ENCODE measurements at places on chromosomes 4 and X.

GRCh38 chrX:74023203-74023602 lies 280.8 kb upstream of the ZCCHC13 start:
- DNase-seq, result no peak

DNA sequence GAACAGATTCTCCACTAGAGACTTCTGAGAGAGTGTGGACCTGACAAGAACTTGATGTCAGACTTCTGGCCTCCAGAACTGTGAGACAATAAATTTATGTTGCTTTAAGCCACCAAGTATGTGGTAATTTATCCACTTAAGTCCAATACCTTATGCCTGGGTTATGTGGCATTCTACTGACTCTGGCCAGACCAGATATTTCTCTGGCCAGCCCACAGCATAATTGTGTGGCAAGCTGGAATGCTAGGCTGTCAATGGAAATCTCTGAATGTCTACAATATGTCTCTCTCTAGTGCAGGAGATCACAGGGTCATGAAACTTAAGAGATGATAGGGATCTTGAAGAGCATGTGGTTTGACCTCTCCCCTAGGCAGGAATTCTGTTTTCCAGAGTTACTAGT lies 251.0 kb downstream of the ZNF674 start:
- DNase-seq, result no peak

GRCh38 chrX:47596256-47596655 lies 14.0 kb downstream of the TIMP1 start:
- no peak for DNase-seq

DNA sequence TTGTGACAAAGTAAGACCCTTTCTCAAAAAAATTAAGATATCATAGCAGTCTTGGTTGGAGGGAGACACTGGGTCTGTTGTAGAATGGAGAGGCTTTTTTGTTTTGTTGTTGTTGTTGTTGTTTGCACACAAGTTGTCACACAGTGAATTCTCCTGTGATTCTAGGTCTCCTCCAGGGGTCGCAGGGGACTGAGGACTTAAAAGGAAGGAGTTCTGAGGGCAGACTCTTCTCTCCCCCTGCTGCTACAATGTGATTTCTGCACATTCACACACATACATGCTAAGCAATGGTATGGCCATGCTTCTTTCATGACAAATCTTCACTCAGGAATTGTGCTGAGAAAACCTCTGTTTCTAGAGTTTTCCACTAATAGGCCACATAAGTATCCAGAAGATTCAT lies 71.1 kb downstream of the ZNF732 start:
- DNase-seq, result no peak

DNA sequence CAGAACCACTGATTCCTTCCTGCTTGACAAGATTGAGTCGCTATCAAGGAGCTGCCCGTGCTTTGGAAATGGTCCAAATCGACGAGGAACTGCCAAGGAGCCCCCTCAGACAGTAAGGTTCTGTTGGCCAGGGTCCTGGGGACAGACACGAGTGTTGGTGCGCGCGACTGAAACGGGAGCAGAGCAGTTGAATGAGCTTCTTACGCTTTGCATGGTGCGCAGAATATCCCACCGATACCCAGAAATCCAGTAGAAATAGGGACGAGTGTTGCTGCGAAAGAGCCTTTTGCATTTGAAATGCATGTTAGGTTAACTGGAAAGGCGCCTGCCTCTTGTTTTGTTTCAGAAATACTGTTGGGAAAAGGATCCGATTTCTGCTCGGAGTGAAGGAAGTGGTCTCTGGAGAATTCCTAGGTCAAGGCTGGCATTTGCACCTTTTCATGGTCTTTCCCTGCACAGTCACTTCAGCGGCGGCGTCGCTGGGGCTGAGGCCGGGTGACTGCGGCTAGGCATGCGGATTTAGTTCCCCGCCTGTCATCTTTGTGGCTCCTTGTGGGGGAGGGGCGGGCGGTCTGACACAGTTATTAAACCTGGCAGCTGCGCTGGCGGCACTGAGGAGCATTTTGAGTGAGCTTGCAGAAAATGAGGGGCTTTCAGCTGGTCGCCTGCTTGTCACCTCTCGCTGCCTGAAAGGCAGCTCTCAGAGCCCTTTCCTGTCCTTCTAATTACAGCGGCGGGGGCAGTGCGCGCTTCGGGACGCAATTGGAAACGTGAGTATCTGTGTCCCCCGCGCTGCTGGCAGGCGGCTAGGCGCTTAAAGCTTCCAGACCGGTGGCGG lies 51.5 kb upstream of the TRIM2 start:
- peak; percentile 45 for DNase-seq

DNA sequence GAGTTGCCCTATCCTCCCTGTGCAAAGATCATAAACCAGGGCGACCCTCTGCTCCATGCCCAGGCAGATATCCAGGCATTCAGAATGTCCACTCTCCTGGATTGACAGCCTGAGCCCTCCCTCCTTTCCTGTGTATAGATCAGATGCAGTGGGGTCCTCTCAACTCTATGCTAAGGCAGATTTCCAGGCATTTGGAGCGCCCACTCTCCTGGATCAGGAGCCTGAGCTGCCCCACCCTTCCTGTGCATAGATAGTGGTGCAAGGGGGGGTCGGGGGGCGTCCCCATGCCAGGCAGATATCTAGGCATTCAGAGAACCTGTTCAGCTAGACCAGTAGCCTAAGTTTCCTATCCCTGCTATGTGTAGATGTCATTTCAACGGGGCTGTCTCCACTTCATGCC lies 941.1 kb downstream of the PCDH19 start:
- DNase-seq, result no peak

GRCh38 chr4:78510681-78511080 lies 40.9 kb upstream of the ANXA3 start:
- no peak for DNase-seq

- no peak for DNase-seq
Observed at GRCh38 chr4:132992686-132993085, 156.4 kb upstream of the PCDH10 start.

GRCh38 chr4:70704931-70705182 lies 16.5 kb downstream of the UTP3 start:
- peak; percentile 16 for DNase-seq

GRCh38 chr4:167722487-167722808 lies 369.9 kb upstream of the ANXA10 start:
- DNase-seq, result no peak

DNA sequence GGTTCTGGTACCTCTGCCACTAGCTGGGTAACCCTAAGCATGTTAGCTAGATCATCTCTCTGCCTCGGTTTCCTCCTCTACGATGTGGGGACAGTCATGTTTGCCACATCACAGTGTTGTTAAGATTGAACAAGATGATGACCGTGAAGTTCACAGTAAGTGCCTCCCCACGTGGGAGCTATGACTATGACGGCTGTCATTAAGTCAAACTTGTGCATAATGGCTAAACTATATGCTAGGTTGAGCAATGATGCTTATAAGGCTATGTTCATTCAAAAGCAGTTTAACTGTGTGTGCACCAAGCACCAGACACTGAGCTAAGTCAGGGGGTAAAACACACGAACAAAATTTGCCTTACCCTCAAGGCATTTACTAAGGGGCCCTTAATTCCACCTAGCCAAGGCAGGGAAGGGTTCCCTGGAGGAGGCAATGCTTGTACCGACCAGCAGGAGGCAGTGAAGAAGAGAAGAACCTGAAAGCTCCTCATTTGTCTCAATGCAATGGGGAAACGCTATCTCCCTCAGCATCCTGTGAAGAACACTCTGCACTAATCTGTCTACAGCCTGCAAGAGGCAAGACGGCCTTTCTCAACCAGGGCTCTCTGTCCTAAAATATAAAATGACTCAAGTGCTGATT lies 52.9 kb downstream of the MAP7D2 start:
- DNase-seq, result no peak

- DNase-seq, result no peak
Observed at GRCh38 chr4:13349096-13349495, 135.0 kb downstream of the RAB28 start.

- no peak for DNase-seq
Observed at GRCh38 chr4:28317221-28317620, 1456.6 kb downstream of the STIM2 start.

DNA sequence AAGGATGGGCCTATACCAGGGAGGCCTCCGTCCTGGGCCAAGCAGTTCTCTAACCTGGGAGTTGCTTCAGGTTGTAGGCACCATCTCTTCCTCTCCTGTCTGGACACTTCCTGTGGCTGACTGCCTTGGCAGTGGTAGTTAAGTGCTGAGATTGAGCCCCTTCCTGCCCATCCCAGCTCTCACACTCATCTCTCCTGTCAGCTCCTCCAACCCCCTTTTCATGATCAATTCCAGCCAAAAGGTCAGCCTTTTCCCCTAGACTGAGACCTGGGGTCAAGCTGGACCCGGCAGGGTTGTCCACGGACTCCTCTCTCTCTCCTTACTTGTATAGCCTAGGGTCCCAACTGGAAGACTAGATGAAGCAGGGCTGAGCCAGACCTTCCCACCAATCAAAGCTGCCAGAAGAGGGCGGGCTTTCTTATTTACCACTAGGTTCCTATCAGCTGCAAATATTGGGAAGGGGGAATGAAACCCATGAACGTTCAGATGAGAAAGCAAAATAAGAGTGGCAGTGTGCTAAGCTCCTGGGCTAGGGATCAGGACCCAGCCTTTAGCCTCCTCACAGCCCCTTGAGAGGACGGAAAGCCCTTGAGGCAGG lies 34.5 kb downstream of the KDM5C start:
- DNase-seq, result no peak

GRCh38 chr4:150126201-150126863 lies 48.1 kb downstream of the DCLK2 start:
- no peak for DNase-seq

DNA sequence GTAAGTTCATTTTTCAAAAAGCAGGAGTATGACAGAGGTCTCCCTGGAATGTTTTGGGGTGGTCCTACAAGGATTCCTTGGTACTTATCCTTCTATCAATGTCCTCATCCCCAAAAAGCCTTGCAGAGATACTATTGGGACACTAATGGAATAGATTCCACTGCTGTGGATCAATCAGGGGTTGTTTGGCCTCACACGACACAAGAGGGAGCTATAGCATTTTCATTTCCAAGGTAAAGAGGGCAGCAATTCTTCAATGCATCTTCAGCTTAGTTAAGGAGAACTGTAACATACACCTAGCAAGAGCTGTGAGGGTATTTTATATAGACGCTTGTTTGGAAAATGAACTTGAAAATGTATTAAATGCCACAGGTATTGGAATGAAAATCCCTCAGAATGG lies 50.9 kb downstream of the USP26 start:
- DNase-seq, result no peak

DNA sequence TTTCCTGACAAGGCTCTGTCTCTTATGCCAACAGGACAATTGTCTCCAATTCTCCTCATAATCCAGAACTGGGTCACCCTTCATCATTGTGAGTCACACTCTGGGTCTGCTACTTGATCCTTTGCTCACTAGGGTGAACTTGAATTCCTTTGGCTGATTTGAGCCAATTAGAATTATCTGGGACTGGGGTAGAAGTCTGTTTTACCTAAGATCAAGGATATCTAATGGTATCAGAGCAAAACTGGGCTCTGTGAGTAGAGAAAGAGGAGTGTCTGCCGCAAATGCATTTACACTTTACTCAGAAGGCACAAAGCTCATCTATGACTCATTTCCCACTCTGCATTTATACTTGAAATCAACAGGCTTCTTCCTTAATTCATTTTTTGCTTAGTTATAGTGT lies 72.6 kb downstream of the PITX2 start:
- no peak for DNase-seq

DNA sequence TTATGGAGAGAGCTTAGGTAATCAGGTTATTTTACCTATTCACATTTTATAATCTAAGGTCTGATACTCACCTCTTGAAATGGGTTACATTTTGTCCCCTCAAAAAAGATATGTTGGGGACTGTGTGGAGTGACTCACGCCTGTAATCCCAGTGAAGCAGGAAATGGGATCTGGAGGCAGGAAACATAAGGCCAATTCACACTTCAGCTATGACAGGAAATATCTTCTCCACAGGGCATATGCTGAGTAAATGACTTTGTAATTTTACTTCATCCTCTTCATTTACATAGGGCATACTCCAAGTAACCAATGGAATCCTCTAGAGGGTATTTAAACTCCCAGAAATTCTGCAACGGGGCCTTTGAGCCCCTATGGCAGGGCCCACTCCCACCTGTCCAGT lies 54.8 kb upstream of the ZMAT1 start:
- no peak for DNase-seq

DNA sequence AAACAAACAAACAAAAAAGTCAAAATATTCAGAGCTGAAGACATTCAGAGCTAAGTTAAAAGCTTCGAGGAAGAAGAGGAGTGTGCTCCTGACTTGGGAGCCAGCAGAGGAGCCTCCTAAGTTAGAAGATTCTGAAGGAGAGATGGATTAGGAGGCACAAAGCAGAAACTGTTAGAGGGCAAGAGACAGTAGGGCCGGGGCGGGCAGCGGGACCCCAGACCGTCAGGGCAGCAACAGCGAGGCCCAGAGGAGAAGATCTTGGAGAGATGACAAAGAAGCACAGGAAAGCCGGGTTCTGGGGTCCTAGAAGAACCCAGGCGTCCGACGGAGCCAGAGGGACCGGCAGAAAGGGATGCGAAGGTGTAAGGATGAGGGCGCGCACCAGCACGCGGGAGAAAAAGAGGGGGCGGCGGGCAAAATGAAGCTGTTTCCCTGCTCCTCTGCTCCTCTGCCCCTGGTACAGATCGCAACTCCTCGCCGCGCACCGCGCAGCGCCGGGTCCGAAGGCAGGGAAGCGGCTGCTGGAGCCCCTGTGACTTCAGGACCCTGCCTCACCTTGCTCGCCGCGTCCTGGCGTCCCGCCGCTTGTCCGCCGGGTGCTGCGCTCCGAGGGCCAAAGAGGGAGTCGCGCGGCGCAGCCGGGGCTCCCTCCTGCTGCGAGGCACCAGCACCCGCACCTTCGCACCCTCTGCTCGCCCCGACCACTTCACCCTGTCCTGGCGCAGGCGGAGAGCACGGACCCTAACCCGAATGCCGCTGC lies 477 bp downstream of the KLHL13 start:
- DNase-seq, result no peak

- DNase-seq, result no peak
Observed at GRCh38 chr4:139558235-139559088, 2.4 kb upstream of the SETD7 start.

GRCh38 chrX:134908356-134908755 lies 82.4 kb upstream of the SMIM10 start:
- no peak for DNase-seq

DNA sequence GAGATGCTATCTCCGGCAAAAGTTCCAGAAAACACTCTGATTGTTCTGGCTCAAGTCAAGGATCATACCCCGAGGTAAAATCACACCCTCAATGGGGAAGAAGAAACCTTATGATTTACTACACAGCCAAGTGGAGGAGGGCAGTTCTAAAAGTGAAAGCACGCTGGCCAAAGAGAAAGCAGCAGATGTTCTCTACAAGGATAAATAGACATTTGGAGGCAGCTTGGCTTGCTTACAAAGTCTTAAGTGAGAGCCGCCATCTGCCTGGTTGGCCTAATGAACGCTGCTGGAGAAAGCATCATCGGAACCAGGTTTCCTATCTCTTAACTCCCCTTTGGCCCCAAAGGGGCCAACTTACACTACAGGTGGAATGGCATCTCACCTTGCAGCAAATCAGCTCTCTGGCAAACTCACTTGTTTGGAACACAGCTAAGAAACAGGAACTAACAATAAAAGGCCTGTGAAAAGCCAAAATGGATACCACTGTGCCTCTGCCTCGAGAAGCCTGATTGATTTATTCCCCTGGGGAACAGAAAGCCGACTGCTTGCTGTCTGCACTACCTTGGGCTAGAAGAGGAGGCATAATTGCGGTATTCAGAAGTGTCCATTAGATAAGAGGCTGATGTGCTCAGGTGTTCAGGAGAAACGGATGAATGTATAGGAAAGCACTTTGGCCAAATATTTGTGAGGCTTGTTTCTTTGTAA lies 22.8 kb downstream of the FRAS1 start:
- no peak for DNase-seq
